HT-29 (cell line): ENCODE measurements at places on chromosomes 4 and X.

DNA sequence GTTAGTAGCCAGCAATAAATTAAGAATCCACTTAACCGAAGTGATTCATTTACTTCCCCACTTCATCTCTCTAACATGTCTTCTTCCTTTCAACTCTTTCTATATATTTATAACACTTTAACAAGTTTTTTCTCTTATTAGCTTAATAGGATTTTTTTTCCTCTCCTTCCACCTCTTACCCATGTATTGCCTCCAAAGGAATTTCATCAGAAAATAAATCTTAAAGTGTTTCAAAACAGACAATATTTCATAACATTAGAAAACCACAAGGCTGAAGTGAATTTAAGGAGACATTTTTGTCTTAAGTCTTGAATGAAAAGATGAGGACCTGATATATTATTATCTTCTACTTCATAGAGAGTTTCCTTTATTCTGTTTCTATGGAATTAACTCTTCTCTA, 101.5 kb downstream of the PDGFC start:
- DNase-seq = no peak

DNA sequence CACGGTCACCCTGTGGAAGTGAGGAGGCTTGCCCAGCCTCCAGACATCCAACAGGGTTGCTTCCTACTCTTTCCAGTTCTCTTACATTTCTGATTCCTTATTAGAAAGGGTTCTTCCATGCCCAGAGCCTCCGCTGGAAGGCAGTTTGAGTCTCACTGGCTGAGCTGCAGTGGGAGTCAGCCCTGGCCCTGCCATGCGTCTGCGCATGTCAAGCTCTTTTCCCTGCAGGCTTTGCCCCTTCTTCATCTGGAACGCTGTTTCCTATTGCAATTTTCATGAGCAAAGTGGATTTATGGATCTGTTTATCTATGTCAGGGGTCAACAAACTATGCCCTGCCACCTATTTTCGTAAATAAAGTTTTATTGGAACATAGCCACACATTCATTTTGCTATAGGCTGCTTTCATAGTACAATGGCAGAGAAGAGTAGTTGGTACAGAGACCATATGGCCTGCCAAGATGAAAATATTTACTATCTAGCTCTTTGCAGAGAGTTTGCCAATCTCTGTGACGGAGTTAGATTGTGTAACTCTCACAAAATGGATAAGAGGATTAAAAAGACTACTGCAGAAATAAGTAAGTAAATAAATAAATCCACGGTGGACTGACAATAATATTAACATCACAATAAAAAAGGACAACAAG, 3.9 kb upstream of the CHRNA9 start:
- DNase-seq = no peak

DNA sequence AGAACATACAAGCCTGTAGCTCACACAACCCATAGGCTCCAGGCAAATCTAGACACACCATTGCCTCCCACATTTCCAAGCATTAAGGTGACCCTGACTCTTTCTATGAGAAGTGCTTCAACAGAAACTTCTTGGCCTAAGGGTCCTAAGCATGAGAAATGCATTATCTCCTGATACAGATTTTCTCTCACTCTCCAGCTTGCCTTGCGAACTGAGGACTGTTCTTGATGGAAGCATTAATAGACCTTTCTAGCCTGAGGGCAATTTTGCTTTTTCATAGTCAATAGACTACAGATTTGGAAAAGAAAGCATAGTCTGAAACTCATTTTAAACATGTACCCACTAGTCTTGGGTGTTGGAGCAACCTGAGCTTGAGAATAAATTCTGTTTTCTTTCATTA, 1801.3 kb upstream of the PCDH7 start:
- DNase-seq = no peak

DNA sequence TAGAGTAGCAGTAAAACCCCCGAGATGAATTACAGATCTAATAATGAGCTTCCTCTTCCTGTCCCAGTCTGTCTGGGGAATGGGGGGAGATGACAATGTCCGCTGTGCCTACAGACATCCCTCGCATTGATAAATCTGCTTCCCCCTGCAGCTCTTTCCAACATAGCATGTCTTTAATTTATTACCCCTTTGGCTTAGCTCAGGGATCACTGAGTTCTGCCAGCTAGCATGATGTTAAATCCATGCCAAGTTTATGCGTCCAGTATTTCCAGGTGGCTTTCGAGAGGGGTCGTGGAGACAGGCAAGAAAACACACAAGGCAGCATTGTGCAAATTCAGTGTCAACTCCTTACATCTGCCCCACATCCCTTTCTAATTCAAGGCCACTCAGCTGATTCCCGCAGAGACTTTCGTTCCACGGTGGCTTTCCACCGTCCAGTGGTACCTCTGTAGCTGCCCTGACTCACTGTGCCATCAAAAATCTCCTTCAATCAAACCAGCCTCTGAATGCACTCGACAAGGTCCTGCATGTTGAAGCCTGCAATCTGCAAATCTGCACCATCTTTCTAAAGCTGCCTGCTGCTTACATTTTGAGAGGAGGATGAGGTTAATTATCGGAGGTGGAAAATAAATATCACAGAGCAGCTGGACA, 75.1 kb downstream of the MXRA5 start:
- DNase-seq = no peak

GRCh38 chr4:154015578-154015977, 226.7 kb upstream of the SFRP2 start:
- no peak for DNase-seq

- DNase-seq = no peak
These were observed 23.2 kb upstream of the MXD4 start for GRCh38 chr4:2284934-2285612.

- peak; percentile 89 for DNase-seq
These were observed 408.2 kb downstream of the SMARCA1 start for GRCh38 chrX:129115104-129115503.

DNA sequence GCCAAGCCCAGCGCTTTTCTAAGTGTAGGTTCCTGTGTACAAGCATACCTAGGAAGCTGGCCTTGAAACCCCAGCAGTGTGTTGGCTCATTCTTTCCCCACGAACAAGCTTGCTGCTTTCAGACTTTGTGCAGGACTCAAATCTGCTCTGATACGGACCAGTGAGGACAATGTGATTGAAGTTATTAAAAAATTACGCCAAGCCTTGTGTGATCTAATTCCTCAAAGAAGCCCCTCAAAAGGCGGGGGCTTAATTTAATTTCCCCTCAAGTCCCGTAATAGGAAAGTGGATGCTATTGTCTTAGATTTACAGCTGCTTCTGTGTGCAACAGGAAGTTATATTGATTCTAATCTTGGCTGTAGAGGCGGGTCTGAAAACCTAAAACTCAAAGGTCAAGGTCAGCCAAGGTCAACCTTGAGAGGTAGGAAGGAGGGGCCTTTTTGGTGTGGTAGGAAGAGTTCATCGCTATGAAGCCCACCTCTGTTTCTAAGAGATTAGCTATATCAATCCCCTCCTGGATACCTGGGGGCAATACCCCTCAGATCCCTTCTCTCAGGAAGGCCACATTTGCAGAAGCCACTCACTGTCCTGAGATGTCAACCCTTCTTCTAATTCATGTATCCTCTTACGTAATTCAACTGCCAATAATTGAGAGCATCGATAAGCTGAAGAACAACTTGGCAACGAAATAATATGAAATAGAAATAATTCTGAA, 45.1 kb downstream of the TBC1D9 start:
- DNase-seq = no peak

- DNase-seq = no peak
These were observed 1054.3 kb downstream of the FAT4 start for GRCh38 chr4:126369076-126369475.

- no peak for DNase-seq
These were observed 195.8 kb downstream of the PDGFC start for GRCh38 chr4:156775813-156776212.

- no peak for DNase-seq
These were observed 31.1 kb upstream of the SPANXB1 start for GRCh38 chrX:140971099-140971795.

DNA sequence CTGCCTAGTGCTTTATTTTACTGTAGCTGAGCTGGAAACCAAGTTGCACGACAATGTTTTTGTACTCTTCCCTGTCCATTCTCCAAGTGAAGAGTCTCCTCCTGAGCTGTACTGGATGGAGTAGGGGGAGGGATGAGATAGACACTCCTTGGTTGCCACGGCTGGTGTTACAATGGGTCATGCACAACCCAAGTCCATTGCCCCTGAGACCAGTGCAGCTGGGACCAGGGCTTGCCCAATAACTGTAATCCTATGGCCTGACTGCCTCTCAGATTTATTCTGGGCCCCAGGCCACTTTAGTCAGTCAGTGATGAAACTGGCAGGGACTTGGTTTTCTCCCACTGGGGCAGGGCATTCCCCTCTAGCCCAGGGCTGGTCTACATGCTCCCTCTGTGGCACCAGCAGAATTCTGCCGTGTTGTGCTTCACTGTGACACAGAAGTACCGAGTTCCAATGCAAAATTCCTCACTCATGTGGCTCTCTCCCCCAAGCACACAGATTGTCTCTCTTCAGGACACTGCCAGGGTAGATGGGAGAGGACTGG, 203.3 kb upstream of the PCDH18 start:
- no peak for DNase-seq

- no peak for DNase-seq
These were observed 98.4 kb downstream of the PHKA2 start for GRCh38 chrX:18885328-18886004.

DNA sequence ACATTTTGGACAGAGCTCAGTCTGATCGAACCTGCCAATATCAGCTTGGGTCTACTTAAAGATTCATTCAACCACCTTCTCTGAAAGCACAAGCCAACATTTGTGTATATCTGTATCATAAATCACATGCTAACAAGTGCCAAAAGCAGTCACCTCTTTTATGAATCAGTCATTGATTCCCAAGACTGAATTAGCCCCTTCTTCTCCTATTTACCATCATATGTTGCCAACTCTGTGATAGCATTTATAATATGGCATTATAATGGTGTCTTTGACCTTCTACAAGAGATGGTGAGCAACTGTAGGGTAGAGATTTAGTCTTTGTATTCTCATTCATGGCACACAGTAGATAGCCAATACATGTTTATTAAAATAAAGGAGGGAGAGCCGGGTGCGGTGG, 61.4 kb downstream of the DDX53 start:
- DNase-seq = no peak

- no peak for DNase-seq
These were observed 50.8 kb downstream of the DTHD1 start for GRCh38 chr4:36332023-36332781.

DNA sequence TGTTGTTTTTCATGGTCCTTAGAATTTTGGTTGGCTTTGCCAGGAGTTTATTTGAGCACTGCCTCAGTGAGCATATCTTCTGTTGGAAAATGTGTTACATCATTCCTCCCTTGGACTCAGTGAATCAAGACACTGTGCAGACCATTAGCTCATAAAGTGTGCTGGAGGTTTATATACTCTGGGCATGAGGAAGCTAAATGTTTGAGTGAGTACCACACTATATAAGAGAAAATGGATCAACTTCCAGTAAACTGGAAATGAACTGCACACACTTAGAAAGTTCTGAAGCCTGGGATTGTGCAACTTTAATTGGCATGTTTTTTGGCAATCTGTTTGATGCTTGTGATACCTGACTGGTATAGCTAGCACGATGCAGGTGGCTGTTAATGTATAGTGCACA, 75.9 kb downstream of the LIMCH1 start:
- no peak for DNase-seq

- DNase-seq = no peak
These were observed 49.9 kb upstream of the TENM3 start for GRCh38 chr4:182193311-182193710.

- DNase-seq = no peak
These were observed 167.5 kb downstream of the ADGRA3 start for GRCh38 chr4:22348410-22348809.

DNA sequence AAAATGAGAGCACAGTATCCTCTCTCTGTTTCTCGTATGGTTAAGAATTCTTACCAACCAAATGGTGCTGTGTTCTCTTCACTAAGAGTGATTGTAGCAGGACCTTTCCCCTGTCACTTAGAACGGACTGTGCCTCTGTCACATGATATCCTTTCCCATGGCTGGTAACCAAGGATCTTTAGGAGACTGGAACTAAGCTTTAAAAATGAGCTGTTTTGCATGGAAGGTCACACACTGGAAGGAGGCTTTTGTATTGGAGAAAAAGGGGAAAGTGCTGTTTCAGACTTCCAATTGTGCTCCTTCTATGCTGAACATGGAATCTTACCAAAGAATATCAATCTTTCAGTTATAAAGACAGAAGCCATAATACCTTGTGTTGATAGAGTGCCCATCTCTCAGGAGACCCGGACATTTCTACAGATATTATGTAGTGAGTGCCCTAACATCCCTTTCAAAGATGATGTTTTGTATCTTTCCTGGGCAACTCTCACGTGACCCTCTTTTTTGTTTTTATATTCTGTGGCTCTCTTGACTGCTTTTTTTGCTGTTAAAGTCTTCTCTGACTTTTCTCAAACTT, 148.6 kb downstream of the SLC4A4 start:
- DNase-seq = no peak

DNA sequence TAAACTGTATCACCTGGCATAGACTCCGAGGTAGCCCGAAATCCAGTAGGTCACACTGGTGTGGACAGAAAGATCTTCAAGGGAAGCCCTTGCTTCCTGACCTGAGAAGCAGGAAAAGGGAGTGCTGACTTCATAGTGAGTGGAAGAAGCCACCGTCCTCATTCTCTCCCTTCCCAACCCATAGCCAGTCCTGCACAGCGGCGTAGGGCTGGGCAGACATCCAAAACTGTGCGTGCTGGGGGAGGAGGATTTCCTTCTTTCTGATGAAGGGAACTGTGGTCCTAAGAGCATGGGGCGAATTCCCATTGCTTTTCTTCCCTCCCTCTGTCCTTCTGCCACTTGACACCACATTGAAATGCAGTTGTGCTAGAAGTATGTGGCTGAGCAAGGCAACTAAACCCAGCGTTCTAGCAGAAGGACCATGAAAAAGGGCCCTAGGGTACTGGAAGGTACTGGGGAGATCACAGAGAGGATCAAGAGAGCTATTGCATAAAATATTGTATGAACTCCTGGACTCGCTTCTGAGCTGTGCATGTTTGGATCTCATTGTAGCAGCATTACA, 66.9 kb downstream of the STOX2 start:
- DNase-seq = no peak

GRCh38 chrX:54931107-54931506, 10.5 kb downstream of the TRO start:
- DNase-seq = no peak

- no peak for DNase-seq
These were observed 41.4 kb upstream of the USP9X start for GRCh38 chrX:41043674-41044345.

DNA sequence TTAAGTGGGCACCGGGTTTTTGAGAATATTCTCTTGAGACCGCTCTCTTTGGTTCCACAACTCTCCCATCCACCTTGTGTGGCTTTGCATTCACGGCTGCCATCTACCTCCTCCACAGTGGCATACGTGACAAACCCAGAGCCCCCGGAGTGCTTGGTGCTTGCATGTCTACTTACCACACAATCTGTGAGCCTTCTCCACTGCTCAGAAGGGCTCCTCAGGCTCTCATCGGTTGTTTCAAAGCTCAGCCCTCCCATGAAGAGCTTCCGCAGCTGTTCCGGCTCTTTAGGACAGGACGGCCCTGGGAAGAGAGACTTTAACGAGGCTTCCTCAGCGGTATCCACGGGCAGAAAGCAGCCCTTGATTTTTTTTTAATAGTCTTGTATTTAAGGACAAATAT, 167.6 kb upstream of the ANK2 start:
- no peak for DNase-seq
